ENCODE measurements at places on chromosomes 1 and 21.

DNA sequence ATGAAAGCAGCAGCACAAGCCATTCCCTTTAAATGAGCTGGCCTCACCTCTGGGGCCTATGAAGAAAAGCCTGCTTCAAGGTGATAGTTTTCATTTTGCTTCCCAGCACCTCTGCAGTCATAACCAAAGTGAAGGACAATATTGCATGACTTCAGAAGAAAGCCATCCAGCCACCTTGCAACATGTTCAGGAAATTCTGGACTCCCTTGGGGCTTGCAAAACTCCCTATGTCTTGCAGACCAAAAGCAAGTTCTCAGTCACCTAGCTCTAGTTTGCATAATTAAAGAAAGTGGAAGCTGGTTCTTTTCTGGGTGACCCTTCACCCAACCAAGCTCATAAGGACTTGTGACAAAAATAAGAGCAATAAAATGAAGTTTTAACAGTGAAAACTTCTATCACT, 87.6 kb downstream of the GFI1 start:
- no peak for DNase-seq

- DNase-seq: no peak
Measured at GRCh38 chr1:47227341-47228232, 4.4 kb downstream of the TAL1 start.

- no peak for DNase-seq
Measured at GRCh38 chr1:15951341-15952153, 24.4 kb downstream of the ZBTB17 start.

DNA sequence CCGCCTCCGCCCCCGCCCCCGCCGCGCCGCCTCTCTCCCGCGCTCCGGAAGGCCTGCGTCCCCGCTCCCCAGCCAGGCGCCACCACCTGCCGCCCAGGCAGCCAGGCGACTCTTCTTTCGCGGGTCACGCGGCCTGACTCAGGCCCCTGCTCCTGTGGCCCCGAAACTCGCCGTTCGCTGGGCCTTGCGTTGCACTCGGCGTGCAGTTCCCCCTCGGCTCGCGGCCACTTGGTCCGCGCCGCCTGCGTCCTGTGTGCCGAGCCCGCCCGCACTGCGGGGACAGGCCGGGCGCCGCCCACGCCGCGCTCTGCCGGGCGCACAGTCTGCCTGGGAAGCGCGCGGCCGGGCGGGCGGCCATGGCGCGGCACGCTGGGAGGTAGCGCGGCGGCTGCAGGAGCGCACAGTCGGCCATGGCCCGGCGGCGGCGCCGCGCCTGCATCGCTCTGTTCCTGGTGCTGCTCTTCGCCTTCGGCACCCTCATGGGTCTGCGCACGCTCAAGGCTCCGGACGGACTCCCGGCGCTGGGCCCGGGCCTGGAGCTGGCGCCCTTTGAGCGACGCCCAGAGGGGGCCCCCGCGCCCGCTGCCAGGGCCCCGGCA, at the start of gene MANEAL:
Gene MANEAL (plus strand): TSS at position 75 of the 599 bp plus-strand sequence. CDS start 336 bp downstream, at position 411.
- no peak for DNase-seq

- DNase-seq: no peak
Measured at GRCh38 chr1:7151978-7152377, 366.7 kb downstream of the CAMTA1 start.

- no peak for DNase-seq
Measured at GRCh38 chr1:161834967-161835550, 68.9 kb downstream of the ATF6 start.

GRCh38 chr1:24640288-24640687, 2.8 kb upstream of the SRRM1 start:
- DNase-seq: no peak

- no peak for DNase-seq
Measured at GRCh38 chr21:27813750-27814149, 846.9 kb upstream of the ADAMTS5 start.

GRCh38 chr21:27803571-27803970, 836.7 kb upstream of the ADAMTS5 start:
- DNase-seq: no peak

GRCh38 chr1:63112155-63112900, 210.0 kb upstream of the FOXD3 start:
- no peak for DNase-seq

DNA sequence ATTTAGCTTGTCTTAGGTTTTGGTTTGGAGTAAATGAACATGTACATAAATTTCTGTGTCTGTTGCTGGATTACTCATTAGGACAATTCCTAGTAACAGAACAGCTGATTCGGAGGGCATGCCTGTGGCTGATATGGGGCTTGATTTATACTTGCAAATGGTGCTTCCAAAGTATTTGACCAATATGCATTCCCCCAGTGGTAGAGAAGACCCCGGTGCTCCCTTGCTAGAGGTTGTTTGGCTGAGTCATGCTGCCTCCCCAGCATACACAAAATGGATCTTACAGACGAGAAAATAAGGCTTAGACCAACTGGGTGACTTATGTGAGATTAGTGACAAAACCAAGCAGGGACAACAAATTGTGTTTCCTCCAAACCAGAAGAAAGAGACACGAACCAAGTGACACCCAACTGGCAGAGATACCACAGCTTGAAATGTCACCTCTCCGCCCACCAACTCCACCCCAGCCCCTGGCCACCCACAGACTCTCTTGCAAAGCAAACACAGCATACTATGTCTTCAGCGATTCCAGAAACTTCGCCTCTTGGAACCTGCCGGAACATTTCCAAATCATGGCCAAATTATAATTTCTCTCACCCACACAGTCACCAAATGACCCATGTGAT, 75.9 kb upstream of the ETS2 start:
- no peak for DNase-seq

DNA sequence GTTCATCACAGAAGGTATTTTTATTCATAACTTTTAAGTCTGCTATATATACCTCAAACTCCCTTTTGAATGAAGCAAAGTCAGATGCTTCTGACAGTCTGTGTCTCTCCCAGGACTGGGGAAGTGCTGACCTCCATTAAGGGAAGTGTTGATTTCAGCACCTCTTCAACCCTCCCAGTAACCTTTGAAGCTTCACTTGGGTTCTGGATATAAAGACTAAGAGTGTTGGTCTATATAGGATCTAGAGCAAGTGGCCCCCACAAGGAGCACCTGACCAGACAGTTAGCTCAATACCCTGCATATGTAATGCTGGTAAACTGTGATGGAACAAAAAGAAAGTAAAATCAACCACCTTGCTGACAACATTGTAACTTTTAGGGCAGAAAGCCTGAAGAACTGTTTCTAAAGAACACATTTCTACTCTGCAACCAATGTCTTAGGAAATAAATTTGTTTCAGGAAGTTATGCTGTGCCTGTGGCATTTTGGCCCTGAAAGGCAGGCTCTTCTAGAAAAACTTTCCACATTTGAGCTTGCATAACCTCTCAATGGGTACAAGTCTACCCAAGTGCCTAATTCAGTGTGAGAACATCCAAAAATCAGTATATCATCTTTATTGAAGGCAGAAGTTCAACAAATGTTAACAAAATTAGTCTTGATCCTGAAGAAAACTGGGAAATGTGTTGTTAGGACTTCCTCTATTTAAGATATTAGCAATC, 865 bp upstream of the PTPN22 start:
- no peak for DNase-seq

- no peak for DNase-seq
Measured at GRCh38 chr1:1434824-1435105, 725 bp upstream of the VWA1 start.

- DNase-seq: no peak
Measured at GRCh38 chr1:36384542-36385409, 948 bp downstream of the STK40 start.

DNA sequence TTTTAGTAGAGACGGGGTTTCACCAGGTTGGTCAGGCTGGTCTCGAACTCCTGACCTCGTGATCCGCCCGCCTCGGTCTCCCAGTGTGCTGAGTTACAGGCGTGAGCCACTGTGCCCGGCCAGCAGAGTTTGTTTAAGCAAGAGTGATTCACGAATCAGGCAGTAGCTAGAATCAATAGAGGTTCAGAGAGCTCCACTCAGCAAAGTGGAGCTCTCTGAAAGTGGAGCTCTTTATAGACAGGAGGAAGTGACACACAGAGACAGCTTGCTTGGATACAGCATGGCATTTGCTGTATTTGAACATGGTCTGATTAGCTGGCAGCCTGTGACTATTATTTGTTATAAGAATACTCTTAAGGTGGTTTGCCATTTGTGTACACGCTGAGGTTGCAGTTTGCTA, 27.1 kb upstream of the CD34 start:
- no peak for DNase-seq
